ENCODE measurements at places on chromosomes 4 and X. TPM values are rescaled to one million over a fixed set of nuclear protein-coding genes. Genes with fewer than 3 reads are reported as not detected.

- DNase-seq, result no peak
Measured at GRCh38 chr4:189516902-189517301, 423.8 kb upstream of the FRG1 start.

DNA sequence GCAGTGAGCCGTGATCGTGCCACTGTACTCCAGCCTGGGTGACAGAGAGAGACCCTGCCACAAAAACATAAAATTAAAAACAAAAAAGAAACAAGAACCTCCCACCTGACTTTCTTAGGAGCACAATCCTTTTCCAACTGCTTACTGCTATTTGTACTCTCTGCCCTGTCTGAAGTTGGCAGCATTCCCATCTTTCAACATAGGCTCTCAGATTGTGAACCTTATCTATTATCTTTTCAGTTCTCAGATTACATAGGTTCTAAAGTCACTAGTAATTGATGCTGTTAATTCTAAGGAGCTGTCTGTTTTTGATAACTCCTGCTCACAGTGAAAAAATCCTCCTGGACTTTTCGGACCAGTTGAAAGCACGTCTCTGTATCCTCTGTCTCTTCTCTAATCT, 812.2 kb upstream of the CT83 start:
- no peak for DNase-seq

GRCh38 chr4:113382704-113383103, 333.3 kb downstream of the ANK2 start:
- no peak for DNase-seq

GRCh38 chrX:118249146-118249545, 96.8 kb upstream of the WDR44 start:
- no peak for DNase-seq

DNA sequence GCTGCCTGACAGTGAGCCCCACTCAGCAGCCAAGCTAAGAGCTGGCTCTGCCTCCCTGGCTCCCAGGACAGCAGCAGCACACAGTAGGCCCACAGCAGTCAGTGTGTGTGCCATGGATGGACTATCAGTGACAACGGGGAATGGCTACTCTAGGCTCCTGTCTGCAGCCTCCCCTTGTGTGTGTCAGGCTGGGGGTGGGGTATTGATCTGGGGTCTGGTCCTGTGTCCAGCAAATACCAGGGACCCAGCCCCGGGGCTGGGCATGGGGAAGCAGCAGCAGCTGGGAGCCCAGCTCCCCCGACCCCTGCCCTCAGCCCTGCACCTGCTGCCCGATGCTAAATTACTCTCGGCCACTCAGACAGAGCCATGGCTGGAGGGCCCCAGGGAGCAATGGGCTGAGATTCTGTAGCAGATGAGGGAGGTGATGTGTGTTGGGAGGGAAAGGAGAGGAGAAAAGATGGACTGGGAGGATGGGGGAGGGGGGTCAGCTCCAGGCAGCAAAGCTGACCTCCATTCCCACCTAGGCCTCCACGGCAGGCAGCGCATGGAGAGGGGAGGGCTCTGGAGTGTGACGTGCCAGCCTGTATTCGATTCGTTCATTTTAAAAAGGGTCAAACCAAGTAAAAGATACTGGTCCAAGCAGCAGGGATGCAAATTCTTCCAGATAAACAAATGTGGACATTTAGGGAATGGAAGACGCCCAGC, 61.3 kb upstream of the CRMP1 start:
- no peak for DNase-seq

- DNase-seq, result no peak
Measured at GRCh38 chrX:843306-843705, 212.7 kb downstream of the SHOX start.

GRCh38 chr4:124167602-124168001, 544.9 kb downstream of the ANKRD50 start:
- peak; percentile 43 for DNase-seq

GRCh38 chrX:9573282-9574106, 108.6 kb downstream of the TBL1X start:
- DNase-seq, result no peak

DNA sequence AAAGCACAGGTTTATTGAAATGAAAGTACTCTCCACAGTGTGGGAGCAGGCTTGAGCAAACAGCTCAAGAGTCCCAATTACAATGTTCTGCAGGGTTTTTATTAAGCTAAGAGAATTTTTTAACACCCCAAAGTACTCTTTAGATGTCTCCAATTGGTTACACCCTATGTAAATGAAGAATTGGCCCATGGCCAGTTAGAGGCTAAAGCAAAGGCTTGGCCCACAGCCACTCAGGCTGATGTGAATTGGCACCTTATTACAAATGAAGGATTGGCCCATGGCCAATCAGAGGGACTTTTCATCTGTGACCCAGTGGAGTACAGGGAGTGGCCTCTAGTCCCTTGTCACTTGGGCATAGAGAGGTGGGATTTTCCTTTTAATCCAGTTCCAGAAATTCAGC, 30.1 kb upstream of the IQCM start:
- DNase-seq, result peak; percentile 42

- no peak for DNase-seq
Measured at GRCh38 chr4:57193209-57193810, 83.1 kb upstream of the IGFBP7 start.

GRCh38 chr4:61407642-61408618, 207.8 kb downstream of the ADGRL3 start:
- DNase-seq, result no peak

DNA sequence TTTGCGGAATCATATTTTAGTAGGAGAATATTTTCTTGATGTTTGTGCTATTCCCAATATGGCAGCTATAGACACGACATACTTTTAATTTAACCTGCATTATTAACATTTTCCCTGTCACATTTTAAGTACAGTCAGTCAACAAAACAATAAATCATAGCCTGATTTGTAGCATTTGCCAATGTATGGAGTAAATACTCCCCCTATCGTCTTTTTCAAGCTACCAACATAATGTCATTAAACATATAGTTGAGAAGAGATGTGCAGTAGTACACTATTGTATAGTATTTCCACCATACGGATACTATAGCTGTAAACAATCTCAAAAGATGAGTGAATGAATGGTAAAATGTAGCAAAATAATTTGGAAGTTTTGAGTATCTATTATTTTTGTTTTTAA, 303.7 kb upstream of the MAGEB2 start:
- peak; percentile 23 for DNase-seq

- DNase-seq, result peak; percentile 2
Measured at GRCh38 chrX:123188081-123188480, 4.0 kb downstream of the GRIA3 start.

DNA sequence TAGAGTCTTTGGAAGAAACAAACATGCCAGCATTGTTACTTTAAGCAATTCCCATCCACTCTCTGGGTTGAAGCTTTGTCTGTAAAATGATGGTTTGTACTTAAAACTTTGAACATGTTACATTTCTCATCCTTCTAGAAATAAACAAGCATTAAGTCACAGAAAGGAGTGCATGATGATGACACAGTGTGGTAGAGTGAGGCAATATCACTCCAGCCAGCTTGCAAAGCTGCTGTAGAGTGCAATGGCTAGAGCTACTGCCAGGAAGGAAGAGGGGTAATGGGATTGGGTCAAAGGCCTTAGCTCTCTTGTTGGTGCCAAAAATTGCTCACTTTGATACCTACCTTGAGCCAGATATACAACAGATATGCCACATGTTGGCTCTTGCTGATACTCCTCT, 12.3 kb upstream of the ENOX2 start:
- no peak for DNase-seq

- no peak for DNase-seq
Measured at GRCh38 chrX:110162867-110163266, 155.0 kb downstream of the AMMECR1 start.

DNA sequence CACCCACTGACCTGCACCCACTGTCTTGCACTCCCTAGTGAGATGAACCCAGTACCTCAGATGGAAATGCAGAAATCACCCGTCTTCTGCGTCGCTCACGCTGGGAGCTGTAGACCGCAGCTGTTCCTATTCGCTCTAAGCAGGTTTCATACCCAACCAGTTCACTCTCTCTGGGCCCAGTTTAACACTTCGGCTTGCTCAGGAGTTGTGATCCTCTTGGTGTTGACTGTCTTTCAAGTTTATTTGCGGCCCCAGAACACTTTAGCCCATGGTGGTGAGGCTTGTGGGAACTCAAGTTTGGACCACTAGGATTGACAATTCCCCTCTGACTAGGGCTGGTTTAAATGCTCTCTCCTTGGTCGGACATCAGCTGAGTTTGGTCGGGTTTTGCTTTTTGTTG, 147.0 kb downstream of the DACH2 start:
- no peak for DNase-seq

- no peak for DNase-seq
Measured at GRCh38 chr4:99838927-99839326, 22.3 kb downstream of the DAPP1 start.

GRCh38 chr4:143313521-143313920, 23.2 kb upstream of the GAB1 start:
- DNase-seq, result no peak

GRCh38 chr4:76252271-76252653, 741 bp downstream of the FAM47E start:
- no peak for DNase-seq

DNA sequence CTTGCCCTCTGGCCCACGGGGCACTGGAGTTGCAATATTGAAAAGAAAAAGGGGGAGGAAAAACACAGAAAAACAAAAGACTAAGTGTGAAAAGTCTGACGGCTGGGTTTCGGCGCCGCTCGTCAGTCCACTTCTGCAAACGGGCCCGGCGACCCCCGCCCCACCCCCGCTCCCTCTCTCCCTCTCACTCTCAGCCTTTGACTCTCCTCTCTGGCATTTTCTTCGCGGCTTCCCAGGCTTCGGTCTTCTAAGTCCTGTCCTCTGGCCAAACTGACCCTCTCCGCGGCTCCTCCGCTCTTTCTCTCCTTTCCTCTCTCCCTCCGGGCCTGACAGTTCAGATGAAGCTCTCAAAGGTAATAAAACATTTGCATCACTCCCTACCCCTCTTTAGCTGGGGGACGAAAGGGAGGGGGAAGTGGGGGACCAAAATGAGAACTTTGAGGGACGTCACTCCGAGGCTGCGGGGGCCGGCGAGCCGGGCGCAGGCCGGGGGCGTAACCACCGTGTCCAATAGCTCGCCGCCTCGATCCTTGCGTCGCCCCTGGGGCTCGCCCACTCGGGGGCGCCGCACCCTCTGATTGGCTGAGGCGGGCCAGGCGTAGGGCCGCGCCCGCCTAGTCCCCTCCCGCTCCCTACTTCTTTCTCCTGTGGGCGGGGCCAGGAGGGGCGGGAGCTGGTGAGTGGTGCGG, at the start of gene NKX6-1:
Gene NKX6-1, minus strand, starts transcription at position 358 of the 689 bp plus-strand sequence. CDS start 1,064 bp downstream, outside the sequence.
- DNase-seq, result peak; percentile 85

- DNase-seq, result no peak
Measured at GRCh38 chr4:16000708-16001483, 37.9 kb upstream of the FGFBP2 start.

GRCh38 chrX:111917591-111917990, 41.6 kb downstream of the TRPC5OS start:
- DNase-seq, result peak; percentile 3

- no peak for DNase-seq
Measured at GRCh38 chr4:1376841-1377605, 29.2 kb downstream of the NKX1-1 start.

DNA sequence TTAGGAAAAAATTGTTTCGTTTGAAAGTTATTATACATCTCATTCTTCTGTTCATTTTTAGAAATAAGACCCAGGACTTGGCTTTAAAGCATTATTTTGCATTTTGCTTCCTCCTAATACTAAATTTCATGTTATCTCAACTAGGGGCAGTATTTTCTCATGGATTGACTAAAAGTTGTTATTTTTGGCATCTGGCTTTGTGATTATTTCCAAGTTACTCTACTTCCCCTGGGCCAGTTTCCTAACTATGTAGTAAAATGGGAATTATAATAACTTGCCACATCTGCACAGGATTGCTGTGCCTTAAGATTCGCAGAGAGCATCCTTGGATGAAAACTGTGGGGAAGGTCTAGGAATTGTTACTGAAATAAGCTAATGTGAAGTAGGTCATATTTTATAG, 3.0 kb downstream of the RBPJ start:
- DNase-seq, result peak; percentile 42

DNA sequence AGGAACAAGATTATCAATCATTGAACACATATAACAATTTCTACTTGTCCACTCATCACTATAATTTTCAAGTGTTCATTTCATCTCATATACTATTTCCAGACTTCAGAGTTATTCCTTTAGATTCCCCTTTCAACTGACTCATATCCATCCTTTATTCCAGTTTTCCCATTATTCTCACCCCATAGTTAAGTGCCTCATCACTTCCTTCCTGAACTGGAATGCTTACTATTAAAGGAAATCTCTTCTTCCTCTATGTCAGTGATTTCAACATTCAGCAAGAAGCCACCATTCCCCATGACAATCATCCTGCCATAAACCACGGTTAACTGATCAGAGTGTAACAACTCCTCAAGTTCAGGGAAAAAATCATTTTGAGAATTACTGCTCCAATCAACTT, 198.9 kb downstream of the FBXO8 start:
- DNase-seq, result no peak

DNA sequence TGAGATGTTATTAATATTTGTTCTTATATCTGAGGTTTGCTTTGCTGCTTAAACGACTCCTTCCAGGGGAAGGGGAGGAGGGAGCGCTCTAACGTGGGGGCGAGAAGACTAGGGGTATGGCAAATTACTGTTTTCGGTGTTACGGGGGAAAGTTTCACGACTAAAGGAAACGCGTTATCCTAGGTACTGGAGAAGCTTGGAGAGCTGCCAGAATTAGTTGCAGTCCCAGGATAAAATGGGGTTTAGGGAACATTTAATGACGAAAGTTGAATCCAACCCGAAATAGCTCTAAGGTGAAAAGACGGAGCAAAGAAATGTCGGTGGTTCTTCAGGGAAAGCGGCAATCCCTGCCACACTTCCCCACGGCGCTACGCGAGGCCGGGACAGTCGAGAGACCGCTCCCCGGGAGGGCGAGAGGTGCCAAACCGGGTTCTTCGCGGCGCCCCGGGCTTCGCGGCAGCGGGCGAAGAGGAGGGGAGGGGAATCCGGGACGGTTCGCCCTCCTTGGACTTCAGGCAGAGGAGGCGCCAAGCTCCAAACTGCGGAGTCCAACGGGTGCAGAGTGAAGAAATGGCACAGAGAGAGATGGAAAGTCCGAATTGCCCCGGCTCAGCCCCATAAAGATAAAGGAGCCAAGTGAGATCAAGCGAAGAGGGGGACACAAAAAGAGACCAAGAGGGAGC, 724 bp downstream of the THOC2 start:
- DNase-seq, result peak; percentile 15

- no peak for DNase-seq
Measured at GRCh38 chr4:113368056-113368455, 318.6 kb downstream of the ANK2 start.

- DNase-seq, result peak; percentile 35
Measured at GRCh38 chrX:118350221-118350620, 4.3 kb downstream of the WDR44 start.

TBC1D8B gene
- total RNA-seq, result 4.7 TPM

GAGE12J gene
- not detected for total RNA-seq

DMRTC1 gene
- not detected for total RNA-seq

GAGE12F gene
- not detected for total RNA-seq

ANXA10 gene
- not detected for total RNA-seq

FGD1 gene
- total RNA-seq, result 15.6 TPM

TLL1 gene
- 1.4 TPM for total RNA-seq

IL2 gene
- total RNA-seq, result not detected

CEP135 gene
- 12.4 TPM for total RNA-seq

SYP gene
- 0.75 TPM for total RNA-seq

SSR4 gene
- 328 TPM for total RNA-seq

CFI gene
- total RNA-seq, result not detected

BMPR1B gene
- 17.2 TPM for total RNA-seq

MAGEA8 gene
- total RNA-seq, result not detected

Measured in MCF 10A (cell line).